ENCODE measurements at places on chromosomes 3 and 15.

DNA sequence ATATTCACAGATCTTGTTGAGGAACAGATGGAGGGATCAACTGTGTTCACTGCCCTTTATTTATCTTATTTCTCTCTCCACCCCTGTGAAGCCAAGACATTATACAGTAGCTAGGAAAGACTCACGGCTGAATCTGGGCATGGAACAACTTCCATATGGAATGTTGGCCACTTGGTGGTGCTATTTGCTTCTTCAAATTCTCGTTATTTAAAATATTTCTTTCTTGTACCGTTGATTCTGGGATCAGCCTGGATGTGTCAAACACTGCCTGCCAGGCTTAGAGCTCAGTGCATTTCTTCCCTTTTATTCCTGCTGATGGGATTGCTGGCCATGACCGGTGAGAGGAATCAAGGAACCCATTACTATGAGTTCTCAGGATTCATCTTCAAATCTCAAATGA, 17.5 kb upstream of the GASK1A start:
- DNase-seq, result no peak

- no peak for DNase-seq
Observed at GRCh38 chr3:121985846-121986245, 36.2 kb downstream of the ILDR1 start.

- DNase-seq, result no peak
Observed at GRCh38 chr15:79736435-79737000, 160.3 kb downstream of the MTHFS start.

GRCh38 chr15:29319823-29320222, 50.2 kb upstream of the NSMCE3 start:
- DNase-seq, result no peak

GRCh38 chr3:109384164-109384563, 46.8 kb upstream of the DPPA4 start:
- DNase-seq, result no peak

- no peak for DNase-seq
Observed at GRCh38 chr3:50249457-50249856, 13.5 kb downstream of the GNAI2 start.

GRCh38 chr3:122962149-122962548, 65.4 kb downstream of the SEMA5B start:
- no peak for DNase-seq

DNA sequence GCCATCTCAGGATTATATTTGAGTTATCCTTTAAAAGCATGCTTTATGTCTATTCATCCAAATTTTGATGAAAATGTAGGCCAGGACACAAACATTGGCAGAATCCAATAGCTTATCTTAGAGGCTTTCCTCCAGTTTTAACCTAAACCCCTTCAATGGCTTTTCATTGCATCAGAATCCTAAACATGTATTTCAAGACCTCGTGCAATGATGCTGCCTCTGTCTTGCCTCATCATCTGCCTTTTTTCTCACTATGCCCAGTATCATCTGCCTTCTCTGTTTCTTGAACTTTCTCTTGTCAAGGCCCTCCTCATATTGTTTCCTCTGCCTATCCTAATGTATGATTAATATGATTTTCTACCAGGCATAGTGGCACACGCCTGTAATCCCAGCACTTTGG, 76.1 kb upstream of the MAP4 start:
- DNase-seq, result no peak

- DNase-seq, result no peak
Observed at GRCh38 chr3:58691997-58692396, 25.4 kb upstream of the FAM3D start.

DNA sequence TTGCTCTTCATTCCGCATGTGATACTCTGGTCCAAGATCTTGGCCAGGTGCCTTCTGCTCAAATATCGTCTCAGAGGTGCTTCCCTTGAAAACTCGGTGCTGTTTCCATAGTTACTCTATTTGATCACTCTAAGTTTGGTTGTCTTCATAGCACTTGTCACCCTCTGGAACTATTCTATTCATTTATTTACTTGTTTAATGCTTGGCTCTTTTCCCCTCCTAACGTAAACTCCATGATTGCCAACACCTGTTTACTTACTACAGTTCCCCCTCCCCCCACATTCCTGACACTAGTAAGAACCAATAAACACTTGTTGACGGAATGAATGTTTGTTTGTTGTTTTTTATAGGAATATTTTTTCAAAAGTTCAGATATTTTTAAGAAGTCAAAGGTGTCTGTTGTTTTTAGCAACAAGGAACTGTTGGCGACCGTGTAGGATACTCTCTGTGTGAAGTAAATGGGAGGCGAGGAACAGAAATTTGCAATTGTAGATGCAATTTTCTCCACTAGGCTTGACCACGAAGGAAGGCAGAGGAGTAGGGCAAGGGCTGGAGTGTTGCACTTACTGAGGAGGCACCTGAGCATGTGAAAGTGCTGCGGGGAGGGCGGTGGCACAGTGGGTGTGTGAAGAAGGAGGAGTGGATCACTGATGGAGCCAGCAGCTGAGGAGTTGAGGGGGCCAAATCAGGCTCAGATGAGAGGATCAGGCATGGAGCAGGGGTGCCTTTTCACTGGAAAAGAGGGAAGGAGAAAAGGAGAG, 48.4 kb downstream of the MOBP start:
- DNase-seq, result no peak

Measured in stimulated activated CD8-positive, alpha-beta memory T cell treated with anti-CD3 and anti-CD28 coated beads, Interleukin-2, amount 100 ng/mL, for 1 hour (primary cell).